Activated CD4-positive, alpha-beta T cell treated with anti-CD3 and anti-CD28 coated beads, Interleukin-2, amount 10 ng/mL, durations not matched to agents 24 days and 14 days (primary cell): ENCODE measurements at places on chromosomes 16 and 17. TPM values are rescaled to one million over a fixed set of nuclear protein-coding genes. Genes with fewer than 3 reads are reported as not detected.

DNA sequence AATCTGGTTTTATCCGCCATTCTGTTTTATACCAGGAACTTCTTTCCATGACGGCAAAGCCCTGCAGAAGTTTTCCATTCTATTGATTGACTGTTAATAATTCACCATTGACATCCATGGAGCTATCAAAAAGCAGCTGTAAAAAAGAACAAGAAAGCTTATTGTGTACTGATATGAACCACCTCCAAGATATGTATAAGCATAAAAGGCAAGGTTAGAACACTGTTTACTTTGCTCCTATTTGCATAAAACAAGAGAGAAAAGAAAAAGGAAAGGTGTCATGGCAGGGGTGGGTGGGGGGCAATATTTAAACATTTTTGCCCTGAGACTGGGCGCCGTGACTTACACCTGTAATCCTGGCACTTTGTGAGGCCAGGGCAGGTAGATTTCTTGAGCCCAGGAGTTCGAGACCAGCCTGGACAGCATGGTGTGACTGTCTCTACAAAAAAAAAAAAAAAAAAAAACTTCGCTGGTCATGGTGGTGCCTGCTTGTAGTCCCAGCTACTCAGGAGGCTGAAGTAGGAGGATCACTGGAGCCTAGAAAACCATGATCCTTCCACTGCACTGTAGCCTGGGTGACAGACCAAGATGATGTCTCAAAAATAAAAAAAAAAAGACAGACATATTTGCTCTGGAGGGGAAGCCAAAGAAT is 52.5 kb downstream of the TMEM114 start:
- no peak for DNase-seq

GRCh38 chr17:80414508-80414802 is 512 bp upstream of the ENDOV start:
- no peak for DNase-seq

DNA sequence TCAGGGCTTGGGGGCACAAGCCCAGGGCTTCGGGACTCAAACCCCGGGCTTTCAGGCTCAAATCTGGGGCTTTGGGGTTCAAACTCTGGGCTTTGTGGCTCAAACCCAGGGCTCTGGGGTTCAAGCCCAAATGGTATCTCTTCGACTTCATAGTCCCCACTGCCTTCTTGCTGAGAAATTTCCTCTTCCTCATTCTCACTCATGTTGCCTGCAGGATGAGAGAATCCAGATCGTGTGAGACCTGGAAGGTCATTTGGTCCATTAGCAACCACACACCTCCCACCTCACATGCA is 576 bp downstream of the ZNF768 start:
- no peak for DNase-seq

- DNase-seq, result no peak
These were observed 137.5 kb downstream of the NTN1 start for GRCh38 chr17:9158544-9159452.

DNA sequence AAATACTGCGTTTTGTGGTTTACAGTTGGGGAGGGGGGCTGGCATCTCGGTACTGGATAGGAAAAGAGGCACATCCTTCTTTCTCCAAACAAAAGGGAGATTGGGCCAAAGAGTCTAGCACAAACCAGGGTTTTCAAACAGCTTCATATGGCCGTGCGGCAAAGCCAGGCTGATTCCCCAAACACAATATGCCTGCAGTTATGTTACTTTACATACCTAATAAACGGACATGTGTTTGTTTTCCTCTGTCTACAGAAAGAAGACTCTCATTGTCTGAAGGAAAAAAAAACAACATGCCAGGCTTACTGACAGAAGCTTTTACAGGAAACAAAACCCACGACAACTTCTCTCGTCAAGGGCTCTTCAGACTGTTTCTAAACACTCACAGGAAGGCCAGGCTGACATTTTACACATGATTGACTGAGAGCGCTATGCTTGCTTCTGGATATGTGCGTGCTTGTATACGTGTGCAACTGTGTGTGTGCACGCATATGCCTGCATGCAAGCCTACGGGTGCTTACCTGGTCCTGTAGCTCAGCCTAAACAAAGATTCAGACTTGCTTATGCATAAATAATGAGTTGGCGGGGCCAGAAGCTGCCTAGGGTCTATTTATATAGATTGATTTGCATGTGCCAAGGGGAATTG is 461.0 kb upstream of the C16orf82 start:
- DNase-seq, result peak; percentile 71

DNA sequence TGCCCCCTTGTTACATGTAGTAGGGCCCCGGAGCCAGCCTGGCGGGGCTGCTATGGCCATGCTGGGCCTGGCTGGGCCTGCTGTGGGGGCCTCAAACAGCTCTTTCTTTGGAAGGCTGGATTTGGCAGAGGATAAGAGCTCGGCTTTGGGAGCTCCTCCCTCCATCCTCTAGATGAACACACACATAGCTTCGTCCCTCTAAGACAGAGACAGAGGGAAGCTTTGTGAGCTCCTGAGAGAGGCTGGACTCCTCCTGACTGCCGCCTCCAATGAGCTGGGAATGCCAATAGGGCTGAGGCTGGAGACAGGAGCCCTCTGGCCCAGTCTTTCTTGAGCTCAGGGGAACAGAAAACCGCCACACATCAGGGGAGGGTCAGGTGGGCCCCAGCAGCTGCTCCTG is 37.3 kb upstream of the CDC42EP4 start:
- no peak for DNase-seq

- no peak for DNase-seq
These were observed 51.5 kb upstream of the NLK start for GRCh38 chr17:27990979-27991378.

GRCh38 chr16:27369806-27370205 is 32.2 kb upstream of the IL21R start:
- DNase-seq, result no peak

DNA sequence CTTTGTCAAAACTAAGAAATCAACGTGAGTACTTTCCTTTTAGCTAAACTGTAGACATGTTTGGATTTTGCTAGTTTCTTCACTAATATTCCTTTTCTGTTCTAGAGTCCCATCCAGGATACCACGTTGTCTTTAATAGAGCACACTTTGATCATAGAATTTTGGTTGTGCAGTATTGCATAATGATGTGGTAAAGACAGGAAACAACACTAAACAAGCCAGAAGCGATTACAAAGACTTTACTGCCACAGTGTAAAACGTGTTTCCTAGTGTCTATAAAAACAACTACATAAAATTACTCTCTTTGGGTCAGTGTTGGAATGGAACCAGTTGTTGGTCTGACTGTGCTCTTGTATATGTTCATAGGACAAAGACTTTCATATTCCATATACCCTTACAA is 19.3 kb downstream of the SHISA9 start:
- DNase-seq, result no peak

DNA sequence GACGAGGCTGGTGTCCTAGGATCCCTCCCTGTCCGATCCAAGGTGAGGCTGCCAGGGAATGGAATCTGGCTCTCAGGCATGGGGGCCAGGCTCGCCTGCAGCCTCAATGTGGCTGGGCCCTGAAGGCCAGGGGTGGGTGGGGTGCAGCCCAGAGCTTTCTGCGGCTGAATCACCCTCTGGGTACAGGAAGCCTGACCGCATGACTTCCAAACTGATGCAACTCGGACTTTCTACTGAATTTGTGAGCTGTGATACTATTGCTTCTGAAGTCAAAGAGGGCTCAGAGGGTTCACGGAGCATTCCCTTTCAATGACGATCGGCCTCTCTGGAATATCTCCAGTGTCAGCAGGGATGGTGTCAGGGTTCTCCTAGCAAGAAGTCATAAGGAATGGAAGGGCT is 123.7 kb downstream of the METRNL start:
- DNase-seq, result peak; percentile 57

DNA sequence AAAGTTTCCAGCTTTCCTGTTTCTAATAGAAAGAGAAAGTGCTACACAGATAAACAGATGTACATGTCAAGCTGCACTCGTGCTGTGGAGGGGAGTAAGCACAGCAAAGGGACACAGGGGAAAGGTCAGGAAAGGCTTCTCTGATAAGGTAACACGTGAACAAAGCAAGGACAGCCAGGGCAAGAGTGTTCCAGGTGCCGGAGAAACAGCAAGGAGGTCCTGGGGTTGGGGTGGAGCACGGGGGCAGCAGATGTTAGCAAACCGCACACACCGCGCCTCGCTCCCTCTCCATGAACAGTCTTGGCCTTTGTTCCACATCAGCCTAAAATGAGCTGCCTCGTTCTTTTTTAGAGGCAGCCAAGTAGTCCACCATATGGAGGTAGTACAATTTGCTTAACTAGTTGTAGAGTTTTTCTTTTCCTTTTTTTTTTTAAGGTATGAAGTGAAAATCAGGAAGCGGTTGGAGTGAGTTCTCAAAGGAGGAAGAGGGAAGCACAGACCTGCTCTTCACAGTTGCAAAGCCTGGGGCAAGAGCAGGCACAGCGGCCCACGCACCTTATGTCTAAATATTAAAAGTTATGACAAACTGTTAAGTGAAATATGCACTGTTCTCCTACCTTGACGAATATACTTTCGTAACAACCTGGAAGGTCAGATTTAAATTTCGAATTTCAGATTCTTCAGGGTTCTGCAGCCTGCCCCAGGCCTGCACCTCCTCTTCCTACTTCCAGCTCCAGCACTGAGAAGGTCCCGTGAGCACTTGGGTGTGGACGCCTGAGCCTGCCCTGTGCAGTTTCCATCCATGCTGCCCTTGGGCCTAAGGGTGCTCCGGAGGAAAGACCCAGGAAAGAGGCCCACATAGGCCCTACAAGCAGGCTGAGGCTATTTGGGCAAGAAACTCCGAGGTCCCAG is 41.5 kb upstream of the RPH3AL start:
- no peak for DNase-seq

- DNase-seq, result no peak
These were observed 6.2 kb downstream of the SMCR8 start for GRCh38 chr17:18321309-18321708.

GRCh38 chr16:31010585-31011325 is at the start of gene STX1B:
Gene STX1B (minus strand): TSS chr16:31010638. CDS start chr16:31010396, 242 bp downstream.
- peak; percentile 80 for DNase-seq

DNA sequence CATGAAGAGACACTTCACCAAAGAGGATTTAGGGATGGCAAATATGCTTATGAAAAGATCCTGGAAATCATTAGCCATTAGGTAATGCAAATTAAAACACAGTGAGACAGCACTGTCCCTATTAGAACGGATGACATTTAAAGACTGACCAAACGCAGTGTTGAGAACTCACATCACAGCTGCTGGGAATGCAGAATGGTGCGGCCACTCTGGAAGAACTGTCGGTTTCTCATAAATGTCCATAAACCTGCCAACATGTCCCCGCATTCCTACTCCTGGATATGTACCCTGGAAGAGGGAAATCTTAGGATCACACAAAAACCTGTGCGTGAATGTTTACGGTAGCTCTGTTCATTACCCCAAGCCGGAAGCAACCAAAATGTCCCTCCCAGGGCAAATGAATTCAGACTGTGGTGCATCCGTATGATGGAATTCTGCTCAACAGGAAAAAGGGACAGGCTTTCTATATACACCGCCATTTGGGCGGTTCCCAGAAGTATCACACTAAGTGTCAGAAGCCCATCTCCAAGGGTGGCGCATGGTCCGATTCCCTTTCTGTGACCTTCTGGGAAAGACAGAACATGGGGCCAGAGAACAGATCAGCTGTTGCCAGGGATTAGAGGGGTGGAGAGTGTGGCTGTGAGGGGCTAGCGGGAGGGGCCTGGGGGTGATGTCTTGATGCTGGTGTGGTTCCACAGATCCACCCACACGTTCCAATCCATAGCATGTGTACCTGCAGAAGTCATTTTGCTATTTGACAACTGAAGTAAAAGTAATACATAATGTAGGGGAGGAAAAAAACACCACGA is 197.2 kb upstream of the CHMP6 start:
- DNase-seq, result no peak

DNA sequence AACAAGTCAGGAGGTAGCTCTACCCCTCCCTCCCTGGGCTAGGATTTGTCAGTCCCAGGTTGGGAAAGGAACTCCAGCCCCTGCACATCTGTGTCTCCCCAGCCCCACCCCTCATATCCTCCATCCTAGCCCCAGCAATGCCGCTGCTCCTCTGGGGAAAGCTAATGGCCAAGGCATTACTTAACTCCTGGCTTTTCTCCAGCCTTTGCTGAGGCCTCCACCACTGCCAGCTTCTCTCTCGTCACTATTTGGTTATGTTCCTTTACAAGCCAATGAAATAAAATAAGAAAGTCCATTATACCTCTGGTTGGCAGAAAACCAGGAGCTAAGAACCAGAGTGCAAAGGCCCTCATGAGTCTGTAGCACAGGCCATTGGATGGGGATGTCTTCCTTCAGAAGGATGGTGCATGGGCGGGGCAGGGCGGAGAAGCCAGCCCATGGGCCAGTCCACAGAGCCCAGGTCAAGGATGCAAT is 171.0 kb downstream of the CCDC182 start:
- DNase-seq, result no peak

DNA sequence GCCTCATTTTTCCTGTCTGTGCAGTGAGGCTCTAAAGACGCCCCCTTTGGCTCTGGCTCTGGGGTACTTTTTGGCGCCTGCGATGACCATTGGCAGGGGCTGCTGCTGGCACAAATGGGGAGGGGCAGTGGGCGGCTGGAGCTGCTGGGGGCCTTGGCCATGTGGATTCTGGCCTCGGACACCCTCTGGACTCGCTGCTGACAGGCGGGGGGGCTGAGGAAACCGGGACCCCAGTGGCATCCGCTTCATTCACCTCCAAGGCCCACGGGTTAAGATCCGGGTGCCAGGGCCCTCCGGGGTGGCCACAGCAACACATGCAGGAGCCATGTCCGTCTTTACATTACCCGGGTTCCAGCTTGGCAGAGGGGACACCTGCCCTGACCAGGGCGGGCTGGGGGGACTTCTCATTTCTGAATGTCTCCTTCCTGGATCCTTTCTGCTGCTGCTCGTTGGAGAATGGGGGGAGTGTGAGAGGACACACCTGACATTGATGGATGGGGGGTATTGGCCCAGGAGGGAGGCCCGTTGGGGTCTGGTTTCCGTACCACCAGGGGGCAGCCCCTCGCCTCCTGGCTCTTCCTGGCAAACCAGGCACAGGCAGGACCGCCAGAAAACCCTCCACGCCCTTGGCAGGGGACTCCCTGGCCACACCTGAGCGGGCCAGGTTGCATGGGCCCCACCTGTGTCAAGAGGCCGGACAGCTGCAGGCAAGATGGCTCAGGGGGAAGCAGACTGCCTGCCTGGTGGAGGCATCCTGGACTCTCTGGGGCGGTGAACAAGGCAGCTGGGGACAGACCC is 21.8 kb downstream of the GSE1 start:
- no peak for DNase-seq

DNA sequence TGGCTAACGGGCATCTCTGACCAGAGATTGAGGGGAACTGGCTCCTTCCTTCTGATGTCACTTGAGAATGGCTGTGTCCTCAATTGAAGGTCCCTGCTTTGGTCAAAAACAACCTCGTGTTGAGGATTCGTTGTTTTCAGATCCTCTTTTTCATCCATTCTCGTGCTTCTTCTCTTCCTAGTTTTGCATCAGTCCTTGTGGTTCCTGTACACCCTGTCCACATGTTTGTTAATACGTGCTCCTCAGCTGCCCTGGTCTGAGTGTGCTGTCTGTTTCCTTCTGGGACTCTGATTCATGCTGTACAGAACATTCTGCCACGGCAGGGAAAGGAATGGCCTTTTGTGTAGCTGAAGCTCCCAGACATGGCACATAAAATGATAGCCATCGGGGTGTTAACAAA is 863.2 kb upstream of the GOT2 start:
- DNase-seq, result no peak

The CCDC200 gene
- total RNA-seq, result 0.65 and 0.92 TPM in 2 replicates

The C1QL1 gene
- total RNA-seq, result 0.21 and 0.42 TPM in 2 replicates

The ZSCAN32 gene
- 16.8 and 17.9 TPM in 2 replicates for total RNA-seq

The ATP2A3 gene
- 107 and 110 TPM in 2 replicates for total RNA-seq

The TBC1D3B gene
- 8.9 and 9.8 TPM in 2 replicates for total RNA-seq
